Stimulated activated CD8-positive, alpha-beta memory T cell treated with anti-CD3 and anti-CD28 coated beads, Interleukin-7, amount 100 ng/mL, for 48 hours (primary cell): ENCODE measurements at places on chromosomes 1 and 21.

DNA sequence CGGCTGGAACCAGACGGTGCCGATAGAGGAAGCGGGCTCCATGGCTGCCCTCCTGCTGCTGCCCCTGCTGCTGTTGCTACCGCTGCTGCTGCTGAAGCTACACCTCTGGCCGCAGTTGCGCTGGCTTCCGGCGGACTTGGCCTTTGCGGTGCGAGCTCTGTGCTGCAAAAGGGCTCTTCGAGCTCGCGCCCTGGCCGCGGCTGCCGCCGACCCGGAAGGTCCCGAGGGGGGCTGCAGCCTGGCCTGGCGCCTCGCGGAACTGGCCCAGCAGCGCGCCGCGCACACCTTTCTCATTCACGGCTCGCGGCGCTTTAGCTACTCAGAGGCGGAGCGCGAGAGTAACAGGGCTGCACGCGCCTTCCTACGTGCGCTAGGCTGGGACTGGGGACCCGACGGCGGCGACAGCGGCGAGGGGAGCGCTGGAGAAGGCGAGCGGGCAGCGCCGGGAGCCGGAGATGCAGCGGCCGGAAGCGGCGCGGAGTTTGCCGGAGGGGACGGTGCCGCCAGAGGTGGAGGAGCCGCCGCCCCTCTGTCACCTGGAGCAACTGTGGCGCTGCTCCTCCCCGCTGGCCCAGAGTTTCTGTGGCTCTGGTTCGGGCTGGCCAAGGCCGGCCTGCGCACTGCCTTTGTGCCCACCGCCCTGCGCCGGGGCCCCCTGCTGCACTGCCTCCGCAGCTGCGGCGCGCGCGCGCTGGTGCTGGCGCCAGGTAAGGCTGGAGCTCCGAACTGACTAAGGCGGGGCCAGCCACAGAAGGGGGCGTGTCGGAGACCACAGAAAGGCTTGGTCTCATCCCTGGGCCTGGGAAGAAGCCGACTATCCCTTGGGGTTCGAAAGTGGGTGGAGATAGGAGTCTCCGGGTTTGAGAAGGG lies 486 bp downstream of the SLC27A3 start:
- peak; percentile 46 for DNase-seq

GRCh38 chr1:44619261-44619900 lies 54.9 kb downstream of the TMEM53 start:
- DNase-seq: no peak

DNA sequence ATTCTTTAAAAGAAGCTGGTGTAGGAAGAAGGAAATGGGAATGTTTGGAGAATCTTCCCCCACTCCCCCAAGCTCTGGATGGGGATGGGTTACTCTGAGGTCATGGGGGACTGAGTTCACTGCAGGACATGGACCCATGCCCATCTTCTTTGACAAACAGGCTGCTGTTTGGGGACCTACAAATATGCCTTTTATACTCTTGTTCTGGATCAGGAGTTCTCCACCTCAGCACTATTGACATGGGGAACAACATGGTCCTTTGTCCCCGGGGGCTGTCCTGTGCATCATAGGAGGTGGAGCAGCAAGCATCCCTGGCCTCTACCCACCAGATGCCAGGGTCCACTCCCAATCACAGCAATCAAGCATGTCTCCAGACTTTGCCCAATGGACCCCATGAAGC lies 365.8 kb upstream of the C1orf174 start:
- no peak for DNase-seq

DNA sequence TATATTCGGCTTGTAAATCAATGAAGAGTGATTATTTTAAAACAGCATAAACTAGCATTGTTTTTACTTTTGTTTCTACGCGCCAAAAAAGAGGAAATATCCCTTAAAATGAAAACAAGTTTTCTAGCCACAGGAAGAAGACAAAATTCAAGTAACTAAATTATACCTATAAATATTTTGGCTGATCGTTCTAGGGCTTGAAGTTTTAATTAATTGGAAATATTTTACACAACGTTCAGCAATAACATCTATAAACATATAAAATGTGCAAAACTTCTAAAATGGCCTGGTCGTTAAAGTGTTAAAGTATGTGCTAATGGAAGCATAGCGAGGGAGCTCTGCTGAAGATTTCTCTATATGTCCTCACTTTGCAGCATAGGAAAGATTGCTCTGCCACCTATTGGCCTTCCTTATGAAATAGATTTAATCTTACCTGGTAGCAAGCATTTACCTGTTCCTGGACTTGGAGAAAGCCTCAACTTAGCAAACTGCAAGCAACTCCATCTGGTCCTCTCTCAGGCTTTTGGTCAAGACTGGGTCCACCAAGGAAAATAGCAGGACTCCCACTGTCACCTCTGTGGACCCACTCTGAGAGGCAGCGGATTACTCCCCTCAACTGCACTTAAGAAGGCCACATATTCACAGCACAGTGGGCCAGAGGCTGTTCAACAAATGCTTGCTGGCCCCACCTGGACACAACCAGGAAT lies 351.3 kb upstream of the RUNX1 start:
- DNase-seq: no peak

- DNase-seq: no peak
Measured at GRCh38 chr1:204075139-204075521, 2.2 kb downstream of the SOX13 start.

GRCh38 chr1:98277118-98277517 lies 356.3 kb upstream of the DPYD start:
- no peak for DNase-seq

DNA sequence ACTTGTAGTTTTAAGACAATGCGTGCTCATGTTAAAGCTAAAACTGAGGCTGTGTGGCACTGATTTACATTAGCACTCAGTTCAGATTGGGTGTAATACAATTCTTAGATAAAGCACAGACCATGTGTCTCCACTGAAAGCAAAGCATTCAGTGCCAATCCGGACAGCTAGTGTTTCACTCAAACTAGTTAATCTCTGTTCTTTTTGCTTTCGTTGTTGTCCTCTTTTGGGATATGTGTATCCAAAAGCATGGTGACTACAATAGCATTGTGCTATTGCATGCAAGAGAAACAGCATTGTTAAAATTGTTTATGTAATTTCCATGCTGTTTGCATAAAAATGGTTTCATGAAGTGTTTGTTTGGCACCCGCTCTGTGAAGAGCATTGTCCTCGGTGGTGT lies 54.6 kb downstream of the F3 start:
- DNase-seq: no peak

GRCh38 chr1:212974711-212975110 lies 24.4 kb downstream of the VASH2 start:
- DNase-seq: no peak

GRCh38 chr1:20497506-20497905 lies 10.4 kb downstream of the MUL1 start:
- DNase-seq: no peak

GRCh38 chr1:160741092-160741501 lies 2.0 kb downstream of the SLAMF7 start:
- no peak for DNase-seq

DNA sequence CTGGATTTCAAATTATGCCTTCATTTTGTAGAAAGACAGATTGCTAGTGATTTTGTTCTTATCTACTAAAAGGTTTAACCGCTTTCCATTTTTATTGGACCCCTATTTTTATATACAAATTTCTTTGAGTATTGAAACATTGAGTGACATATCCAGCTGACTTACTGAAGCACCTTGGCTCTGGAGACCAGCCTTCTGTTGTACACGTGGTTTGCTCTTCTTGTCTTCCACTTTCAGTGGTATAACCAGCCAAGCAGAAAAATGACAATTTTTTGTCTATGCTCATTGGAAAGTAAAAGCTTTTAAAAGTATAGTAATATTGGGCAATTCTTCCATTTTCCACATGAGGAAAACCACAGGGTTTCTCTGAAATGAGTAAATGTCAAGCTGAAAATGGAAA lies 4.4 kb downstream of the F13B start:
- no peak for DNase-seq
